Spleen (tissue), 13 donors: ENCODE measurements at places on chromosomes 11 and 22.

- DNase-seq, result no peak
Measured at GRCh38 chr11:60336767-60337391, 9.8 kb downstream of the MS4A6E start.

DNA sequence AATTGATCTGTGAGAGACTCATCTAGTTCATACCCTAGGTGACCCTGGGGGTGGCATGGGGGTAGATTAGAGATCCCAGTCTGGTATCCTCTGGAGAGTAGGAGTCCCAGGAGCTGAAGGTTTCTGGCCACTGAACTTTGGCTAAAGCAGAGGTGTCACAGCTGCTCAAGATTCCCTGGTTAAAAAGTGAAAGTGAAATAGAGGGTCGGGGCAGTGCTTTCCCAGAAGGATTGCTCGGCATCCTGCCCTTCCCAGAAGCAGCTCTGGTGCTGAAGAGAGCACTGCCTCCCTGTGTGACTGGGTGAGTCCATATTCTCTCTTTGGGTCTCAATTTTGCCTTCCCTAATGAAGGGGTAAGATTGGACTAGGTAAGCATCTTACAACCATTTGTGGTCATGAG is 653 bp downstream of the IL18BP start:
- no peak for DNase-seq

- no peak for DNase-seq
Measured at GRCh38 chr11:74132833-74133232, 38.0 kb downstream of the C2CD3 start.

DNA sequence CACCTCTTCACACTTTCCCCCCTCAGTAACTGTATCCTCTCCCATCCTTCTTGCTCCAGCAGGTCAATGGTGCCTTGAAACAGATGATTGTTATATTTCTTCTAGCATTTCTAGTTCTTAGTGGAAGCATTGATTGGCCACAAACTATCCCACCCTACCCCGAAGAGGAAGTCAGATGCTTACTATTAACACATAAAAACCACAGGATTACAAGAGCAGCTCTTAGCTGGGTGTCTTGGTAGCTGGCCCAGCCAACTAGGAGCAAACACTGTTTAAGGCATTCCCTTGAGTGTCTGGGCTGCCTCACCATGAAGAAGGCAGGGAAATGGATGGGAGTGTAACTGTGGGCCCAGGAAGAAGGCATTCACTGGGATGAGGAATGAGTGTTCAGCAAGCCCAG is 176.6 kb downstream of the GRIK4 start:
- no peak for DNase-seq

GRCh38 chr11:92948116-92948515 is 21.3 kb upstream of the MTNR1B start:
- no peak for DNase-seq

GRCh38 chr11:59807047-59807610 is 3.4 kb downstream of the MRPL16 start:
- no peak for DNase-seq

DNA sequence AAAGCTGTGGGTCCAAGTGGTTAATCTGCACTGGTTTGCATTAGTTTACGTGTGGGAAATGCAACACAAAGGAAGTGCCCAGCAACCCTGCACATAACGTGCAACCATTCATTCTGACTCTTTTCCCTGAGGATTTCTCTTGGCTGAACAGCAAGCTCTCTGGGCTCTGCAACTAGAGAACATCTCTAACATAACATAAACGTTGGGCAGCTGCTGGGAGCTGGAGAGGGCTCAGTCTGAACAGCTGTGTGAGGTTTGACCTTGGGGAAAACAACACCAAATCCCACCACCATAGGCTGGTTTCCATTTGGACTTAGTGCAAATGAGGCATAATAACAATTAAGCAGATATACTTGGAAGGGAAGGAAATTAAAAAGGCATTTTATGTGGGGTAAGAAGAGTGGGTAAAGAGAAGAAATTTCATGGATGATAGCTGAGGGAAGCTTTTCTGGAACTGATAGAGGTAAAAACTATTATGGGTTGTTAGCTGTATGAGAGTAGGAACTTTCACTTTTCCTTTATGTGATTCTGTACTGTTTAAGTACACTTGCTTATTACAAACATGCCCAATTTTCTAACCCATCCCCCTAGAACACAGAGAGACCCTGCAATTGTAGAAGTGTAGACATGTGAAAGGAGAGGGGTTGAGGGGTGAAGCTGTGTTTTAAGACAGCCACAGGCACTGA is 76.2 kb downstream of the SNX19 start:
- no peak for DNase-seq

DNA sequence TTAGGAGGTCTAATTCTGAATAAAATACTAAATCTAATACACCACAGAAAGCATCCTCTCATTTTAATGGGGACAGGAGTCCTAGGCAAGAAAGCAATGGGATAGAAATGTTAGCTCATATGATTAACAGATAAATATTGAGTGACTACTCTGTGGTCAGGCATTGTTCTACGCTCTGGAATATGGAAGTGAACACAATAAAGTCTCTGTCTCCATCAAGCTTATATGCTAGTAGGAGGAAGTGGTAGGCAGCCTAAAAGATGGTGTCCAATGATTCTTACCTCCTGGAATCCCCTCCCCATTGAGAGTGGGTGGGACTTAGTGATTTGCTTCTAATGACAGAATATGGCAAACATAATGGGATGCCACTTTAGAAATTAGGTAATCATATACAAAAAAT is 160.3 kb upstream of the PDGFD start:
- no peak for DNase-seq

GRCh38 chr11:46913484-46913883 is 4.9 kb downstream of the LRP4 start:
- no peak for DNase-seq

- no peak for DNase-seq
Measured at GRCh38 chr11:106288822-106289387, 211.4 kb downstream of the AASDHPPT start.

DNA sequence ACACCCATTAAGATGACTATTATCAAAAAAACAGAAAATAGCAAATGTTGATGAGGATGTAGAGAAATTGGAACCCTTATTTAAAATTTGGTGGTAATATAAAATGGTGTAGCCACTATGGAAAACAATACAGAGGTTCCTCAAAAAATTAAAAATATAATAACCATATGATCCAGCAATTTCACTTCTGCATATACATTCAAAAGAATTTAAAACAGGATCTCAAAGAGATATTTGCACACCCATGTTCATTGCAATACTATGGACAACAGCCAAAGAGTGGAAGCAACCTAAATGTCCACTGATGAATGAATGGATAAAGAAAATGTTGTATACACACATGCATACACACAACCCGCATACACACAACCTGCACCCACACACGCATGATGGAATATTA is 102.2 kb downstream of the FAM168A start:
- no peak for DNase-seq

DNA sequence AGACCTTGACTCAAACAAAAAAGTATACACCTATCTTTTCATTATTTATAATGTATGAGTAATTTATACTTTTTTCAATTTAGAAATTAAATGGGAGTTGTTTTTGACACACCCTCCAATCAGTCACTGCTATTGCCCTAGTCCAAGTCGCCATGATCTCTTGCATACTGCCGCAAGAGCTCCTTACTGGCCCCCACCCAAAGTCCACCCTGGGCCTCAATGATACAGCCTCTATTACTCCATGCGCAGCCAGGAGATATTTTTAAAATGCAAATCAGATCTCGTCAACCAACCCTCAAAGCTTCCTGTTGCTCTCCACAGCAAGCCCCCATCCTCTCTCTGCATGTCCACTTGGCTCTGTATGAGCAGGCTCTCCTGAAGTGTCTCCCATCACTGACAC is 12.8 kb upstream of the LMO1 start:
- peak; percentile 7 for DNase-seq

GRCh38 chr22:30694640-30695350 is at the start of gene OSBP2:
Gene OSBP2, plus strand, starts transcription at chr22:30694874. Its CDS starts 36 bp downstream, at chr22:30694910.
- peak; percentile 84 for DNase-seq

- DNase-seq, result no peak
Measured at GRCh38 chr11:84969103-84969502, 658.0 kb downstream of the DLG2 start.

DNA sequence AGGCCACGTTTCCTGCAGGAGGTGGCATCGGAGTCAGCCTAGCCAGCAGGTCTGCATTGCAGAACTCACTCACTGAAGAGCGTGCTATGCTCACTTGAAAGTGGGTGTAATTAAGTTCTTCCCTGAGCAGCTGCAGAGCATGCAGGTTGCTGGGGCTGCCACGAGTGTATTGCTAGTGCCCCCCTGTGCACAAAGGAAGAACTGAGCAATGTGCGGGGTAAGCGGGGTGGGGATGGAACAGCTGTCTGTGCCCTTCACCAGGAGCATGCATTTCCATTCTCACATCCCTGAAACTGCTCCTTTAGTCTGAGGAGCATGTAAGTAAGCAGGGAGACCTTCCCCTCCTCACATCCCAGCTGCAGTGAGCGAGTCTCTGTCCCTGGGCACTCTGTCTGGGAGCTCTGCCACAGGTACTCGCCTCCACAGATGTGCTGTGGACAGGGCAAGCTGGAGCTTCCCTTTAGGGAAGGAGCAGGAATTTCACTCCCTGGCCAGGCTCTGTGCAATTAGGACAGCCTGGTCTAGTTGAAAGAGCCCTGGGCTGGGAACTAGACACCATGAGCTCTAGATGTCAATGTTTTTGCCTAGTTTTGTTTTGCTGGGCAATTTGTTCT is 1031.8 kb downstream of the NTM start:
- DNase-seq, result no peak

GRCh38 chr22:30196141-30196879 is 50.2 kb downstream of the LIF start:
- peak; percentile 91 for DNase-seq

DNA sequence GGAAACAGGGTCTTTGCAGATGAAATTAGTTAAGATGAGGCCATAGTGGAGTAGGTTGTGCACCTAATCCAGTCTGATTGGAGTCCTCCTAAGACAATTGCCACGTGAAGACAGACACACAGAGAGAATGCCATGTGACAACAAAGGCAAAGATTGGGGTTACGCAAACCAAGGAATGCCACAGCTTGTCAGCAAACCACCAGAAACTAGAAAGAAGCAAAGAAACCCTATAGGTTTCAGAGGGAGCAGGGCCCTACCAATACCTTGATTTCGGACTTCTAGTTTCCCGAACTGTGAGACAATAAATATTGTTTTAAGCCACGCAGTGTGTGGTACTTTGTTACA is 8.2 kb upstream of the LAYN start:
- no peak for DNase-seq

DNA sequence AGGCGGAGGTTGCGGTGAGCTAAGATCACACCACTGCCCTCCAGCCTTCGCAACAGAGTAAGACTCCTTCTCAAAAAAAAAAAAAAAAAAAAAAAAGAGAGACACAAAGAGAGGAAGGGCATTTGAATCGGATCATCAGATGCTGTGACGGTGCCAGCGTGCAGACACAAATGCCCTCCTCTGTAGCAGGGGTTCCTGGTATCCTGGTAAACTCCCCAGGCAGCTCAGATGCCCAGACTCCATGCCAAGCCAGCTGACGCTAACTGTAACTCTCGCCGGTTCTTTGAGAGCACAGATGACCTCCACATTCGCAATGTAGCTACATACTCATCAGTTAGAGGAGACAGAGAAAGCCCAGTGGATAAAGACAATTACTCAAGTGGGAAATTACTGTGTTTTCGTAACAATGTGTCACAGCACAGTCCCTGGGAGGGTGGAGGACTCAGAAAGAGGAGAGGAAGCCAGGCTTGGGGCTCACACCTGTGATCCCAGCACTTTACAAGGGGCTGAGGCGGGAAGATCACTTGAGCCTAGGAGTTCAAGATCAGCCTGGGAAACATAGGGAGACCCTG is 153.1 kb downstream of the BRD1 start:
- DNase-seq, result no peak

GRCh38 chr22:48547971-48548370 is 1279.7 kb downstream of the BRD1 start:
- DNase-seq, result no peak

DNA sequence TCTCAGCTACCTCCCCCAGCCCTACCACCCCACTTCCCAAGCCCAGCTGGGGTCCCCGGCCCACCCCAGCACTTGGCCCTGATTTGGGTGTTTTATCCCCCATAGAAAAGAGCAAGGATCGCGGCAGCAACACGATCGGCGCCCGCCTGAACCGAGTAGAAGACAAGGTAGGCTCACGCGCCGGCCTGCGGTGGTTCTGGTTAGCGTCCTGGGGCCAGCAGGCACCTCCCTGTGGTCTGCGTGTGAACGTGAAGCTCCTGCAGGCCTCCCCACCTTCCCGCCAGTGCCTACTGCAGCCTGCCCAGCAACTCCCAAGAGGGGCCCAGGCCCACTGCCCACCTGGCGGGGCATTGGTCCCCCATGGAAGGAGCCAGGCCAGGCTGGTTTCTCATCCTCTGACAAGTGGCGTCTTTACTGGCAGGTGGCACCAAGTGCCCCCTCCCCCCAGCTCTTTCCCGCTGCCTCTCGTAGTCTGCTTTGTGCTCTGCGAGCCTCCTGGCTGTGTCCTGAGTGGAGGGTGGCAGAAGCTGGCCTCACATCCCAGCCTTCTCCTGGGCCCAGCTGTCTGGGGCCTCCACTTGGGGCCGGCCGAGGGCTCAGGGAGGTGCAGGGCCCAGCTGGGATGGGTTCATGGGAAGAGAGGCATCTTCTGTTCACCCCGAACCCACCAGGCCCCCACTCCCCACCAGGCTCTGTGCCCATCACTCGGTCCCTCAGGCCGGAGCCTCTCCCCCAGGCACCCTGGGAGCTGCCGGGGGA is 78.3 kb upstream of the KCNQ1OT1 start:
- DNase-seq, result peak; percentile 70

- DNase-seq, result no peak
Measured at GRCh38 chr22:31752096-31752847, 1.5 kb upstream of the DEPDC5 start.

- DNase-seq, result peak; percentile 25
Measured at GRCh38 chr11:8038393-8038792, 42.6 kb upstream of the TUB start.

GRCh38 chr11:36408498-36409136 is 101.5 kb downstream of the TRAF6 start:
- DNase-seq, result no peak

- no peak for DNase-seq
Measured at GRCh38 chr11:122692444-122692843, 36.9 kb downstream of the UBASH3B start.

GRCh38 chr22:19495562-19496323 is 16.0 kb downstream of the CDC45 start:
- no peak for DNase-seq

- no peak for DNase-seq
Measured at GRCh38 chr11:19607656-19608360, 104.8 kb upstream of the NAV2 start.

- no peak for DNase-seq
Measured at GRCh38 chr11:134994431-134994830, 582.4 kb upstream of the B3GAT1 start.

DNA sequence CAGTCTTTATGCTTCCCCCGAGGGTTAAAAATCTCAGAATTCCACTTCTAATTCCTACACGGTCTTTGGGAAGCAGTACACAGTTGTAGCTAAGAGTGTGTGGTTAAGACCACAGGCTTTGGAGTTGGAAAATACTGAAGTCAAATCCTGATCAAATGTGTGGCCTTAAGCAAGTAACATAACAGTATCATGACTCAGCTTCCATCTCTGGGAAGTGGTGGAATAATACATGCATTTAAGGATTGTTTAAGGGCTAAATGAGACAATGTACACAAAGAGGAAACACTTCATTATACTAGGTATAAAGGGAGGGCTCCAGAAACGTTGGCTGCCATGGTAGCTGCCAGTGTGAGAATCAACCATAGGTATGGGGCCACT is 71.5 kb downstream of the FAT3 start:
- DNase-seq, result no peak

GRCh38 chr11:117877120-117877784 is 794 bp upstream of the FXYD6 start:
- no peak for DNase-seq
